ENCODE measurements at places on chromosomes 12 and 14.

- no peak for DNase-seq
These were observed 5.9 kb upstream of the ANAPC5 start for GRCh38 chr12:121358073-121358472.

- no peak for DNase-seq
These were observed 33.3 kb downstream of the ITPR2 start for GRCh38 chr12:26799741-26800140.

DNA sequence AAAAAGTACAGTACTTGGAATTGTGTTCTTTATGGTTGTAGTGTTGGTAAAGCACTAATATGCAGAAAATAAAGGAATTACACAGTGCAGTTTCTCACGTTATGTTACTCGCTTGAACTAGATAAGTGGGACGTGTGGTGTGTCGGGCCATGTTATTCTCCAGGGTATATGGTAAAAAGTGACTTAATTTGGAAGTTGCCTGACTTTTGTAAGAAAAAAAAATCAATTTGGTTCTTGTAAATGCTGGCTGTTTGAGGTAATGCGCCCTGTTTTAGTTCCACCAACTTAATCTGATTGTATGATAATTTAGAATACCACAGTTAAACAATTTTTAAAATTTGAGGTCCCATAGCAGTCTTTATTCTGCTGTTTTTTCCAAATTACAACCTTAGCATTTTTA is 4.1 kb downstream of the ARF6 start:
- DNase-seq, result no peak

DNA sequence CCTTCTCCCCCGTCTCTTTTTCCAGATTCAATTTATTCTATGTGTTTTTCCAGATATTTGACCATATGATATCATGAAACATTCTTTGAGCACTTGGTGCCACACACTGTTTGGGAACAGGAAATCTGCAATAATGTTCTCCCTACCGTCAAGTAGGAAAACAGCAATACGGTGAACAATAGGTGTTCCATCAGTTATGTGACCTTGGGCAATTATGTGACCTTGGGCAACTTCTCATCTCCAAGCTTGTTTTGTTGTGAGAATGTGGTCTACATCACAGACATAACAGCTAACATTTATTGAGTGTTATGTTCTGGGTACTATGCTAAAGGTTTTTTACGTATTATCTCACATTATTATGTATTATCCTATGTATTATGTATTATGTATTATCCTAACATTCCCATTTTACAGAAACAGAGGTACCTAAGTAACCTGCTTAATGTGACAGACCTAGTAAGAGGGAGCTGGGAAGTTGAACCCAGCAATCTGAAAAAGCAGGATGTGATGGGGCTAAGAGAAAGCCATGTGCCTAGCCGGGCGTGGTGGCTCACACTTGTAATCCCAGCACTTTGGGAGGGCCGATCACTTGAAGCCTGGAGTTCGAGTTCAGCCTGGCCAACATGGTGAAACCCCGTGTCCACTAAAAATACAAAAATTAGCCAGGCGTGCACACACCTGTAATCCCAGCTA is 1.2 kb upstream of the NEK9 start:
- no peak for DNase-seq

DNA sequence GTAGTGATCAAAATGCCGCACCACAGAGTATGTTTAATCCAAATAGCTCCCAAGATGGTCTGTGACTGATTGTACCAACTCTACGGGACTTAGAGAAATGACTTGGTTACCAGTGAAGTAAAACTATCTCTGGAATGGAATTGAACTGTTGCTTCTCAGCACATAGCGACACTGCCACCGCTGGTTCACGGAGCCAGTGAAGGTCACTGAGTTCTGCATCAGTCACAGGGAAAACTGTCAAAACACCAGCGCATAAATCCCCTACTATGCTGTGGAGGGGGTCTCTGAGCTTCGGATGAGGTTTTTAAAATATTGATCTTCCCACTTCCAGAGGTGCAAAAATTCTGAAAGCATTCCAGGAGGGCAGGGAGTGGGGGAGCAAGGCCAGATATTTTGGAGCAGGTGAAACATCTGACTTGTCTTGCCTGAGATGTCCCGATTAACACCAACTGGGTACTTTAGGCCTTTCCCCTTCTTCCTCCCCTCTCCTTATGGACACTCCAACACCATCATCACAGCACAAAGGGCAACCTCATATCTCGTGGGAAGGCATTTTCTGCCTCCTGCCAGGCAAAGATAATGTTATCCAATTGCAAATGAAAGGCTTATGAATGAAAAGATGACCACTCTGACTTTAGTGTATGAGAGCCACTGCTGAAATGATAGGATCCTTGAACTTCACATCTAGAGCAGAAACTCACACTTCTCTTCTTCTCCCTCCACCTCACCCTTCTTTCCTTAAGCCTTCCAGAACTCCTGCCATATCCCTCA is 2.0 kb upstream of the PLXNC1 start:
- no peak for DNase-seq

DNA sequence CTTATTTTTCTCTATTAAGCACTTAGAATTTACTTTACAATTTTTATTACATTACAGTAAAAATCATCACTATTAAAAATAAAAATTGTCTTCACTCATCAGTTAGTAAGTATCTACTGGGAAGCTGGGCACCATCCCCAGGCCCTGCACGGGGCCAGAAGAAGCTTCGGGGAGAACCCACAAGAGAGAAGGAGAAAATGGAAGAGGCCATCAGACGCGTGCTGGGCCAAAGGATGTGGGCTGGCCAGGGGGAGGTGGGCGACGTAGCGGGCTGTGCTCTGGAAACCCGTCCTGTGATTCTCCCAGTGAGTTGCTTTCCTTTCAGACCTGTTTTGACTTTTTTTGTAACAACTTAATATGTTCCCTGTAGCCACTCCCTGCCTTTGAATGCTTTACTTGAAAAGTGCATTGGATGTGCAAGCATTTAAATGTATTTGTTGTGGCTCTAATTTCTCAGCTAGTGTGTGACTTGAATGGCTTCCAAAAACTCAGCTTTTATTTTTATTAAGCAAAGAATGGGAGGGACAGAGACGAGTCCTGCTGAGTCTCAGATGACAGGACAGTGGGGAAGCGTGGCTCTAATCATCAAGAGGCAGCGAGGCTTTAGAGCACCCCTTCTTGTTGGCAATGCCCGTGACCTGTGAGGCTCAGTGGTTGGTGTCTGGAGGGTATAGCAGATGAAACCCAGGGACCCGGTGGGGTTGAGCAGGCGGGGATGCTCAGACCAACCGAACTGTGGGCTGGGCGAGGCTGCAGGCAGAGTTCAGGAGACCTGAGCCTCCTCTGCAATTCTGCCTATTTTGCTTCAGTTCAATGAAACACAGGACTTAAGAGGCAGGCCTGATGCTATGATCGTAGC is 38.8 kb downstream of the SYNE3 start:
- no peak for DNase-seq

GRCh38 chr12:14399871-14400270 is 34.4 kb downstream of the ATF7IP start:
- no peak for DNase-seq

DNA sequence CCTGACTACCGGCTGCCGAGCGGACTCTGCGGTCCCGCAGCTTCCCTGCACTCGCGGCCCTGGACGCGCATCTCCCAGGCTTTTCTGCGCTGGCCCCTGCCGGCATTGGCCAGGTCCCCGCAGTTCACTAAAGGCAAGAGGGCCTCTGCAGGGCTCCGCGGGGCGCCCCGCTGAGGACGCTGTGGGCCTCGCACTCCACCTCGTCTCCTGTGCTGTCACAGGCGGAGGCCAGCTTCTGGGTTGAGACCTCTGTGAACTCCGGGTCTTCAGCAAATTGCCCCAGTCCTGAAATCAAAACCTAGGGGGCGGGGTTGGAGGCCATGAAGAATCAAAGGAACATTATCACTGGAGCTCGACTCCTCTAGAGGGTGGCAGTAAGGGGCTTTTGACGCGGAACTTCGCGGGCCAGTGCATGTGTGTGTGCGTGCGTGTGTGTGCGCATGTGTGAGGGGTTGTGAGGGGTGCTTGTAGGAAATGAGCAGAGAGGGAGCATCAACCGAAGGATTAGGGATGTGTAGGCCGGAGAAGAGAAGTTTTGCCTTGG is 68.5 kb upstream of the CAPRIN2 start:
- DNase-seq, result peak; percentile 14

DNA sequence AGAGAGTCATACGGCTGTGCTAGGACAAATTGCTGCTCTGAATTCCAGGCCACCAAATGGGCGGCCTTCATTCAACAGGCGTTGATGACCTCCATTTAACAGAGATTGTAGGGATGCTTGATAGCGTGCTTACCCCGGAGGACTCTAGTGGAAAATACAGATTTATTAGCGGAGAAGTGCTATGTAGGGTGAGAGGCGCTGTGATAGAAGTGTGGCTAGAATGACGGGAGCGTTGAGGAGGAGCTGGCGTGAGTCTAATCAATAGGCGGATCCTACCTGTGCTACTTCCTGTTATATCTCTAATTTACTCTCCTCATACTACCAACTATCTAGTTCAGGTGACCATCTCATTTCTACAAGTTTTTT is 668 bp downstream of the MRPS35 start:
- DNase-seq, result no peak

DNA sequence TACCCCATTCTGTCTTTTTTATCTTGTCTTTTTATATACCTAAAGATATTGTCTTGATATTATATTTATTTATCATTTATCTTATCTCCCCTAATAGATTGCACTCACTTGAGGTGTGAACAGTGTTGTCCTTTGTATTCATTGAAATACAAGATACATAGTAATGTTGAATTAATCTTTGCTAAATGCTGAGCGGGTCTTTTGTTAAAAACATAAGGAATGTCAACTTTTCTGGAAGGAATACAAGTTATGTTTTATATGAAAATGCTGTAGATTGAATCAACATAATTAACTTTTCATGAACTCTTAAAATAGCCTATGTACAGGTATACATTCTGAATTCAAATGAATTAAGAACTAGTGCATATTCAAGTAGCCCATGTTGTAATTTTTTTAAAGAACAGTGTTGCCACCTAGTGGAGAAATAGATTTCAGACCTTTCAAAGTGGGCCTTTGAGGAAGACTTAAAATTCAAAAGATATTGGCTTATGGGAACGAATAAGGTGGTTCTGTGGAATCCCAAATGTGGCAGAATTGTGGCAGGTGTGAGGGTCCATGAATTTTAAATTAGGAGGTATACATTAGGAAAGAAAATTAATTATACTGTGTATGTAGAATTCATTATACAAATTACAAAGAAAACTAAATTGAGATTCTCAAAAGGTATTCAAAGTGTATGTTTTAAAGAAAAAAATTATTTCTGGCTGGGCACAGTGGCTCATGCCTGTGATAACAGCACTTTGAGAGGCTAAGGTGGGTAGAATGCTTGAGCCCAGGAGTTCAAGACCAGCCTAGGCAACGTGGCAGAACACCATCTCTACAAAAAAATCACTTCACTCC is 19.1 kb downstream of the BBOF1 start:
- no peak for DNase-seq
